Activated CD8-positive, alpha-beta memory T cell treated with anti-CD3 and anti-CD28 coated beads, Interleukin-2, amount 50 U/mL, for 48 hours (primary cell): ENCODE measurements at places on chromosomes 5 and 9.

DNA sequence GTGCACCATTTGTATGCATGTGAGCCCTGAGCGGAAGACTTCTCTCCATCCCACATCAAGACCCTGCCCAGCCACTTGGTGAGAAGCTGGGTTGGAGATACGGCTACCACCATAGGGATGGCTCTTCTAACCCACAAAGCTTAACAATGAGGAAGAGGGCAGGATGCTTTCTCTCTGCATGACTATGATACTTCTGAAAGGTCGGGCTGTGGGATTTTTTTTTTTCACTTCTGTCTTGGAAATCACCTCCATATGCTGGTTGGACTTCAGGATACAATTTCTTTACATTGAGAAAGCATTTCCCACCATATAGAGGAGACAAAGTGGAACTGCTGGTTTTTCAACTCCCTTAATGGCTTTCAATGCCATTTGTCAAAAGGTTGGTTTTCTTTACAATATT is 30.5 kb downstream of the ZNF366 start:
- no peak for DNase-seq

GRCh38 chr9:31848505-31849285 is 535.7 kb upstream of the ACO1 start:
- DNase-seq = no peak

DNA sequence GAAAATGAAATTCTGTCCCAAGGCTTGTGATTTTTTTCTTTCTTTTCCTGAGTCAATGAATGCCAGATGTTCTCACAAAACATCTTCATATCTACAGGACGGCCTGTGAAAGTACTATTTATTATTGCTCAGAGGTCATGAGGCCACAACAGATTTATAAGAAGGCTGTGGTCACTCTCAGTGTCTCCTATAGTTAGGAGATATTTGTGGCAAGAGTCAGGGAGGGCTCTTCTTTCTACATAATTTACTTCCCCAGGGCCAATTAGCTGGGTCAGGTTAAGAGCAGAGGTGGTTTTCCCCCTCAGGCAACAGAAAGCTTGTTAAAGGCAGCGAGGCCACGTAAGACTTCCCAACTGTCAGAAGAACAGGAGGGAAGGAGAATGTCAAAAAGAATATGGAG is 248.7 kb downstream of the SLIT3 start:
- no peak for DNase-seq

GRCh38 chr9:133684936-133685361 is 48.8 kb downstream of the DBH start:
- no peak for DNase-seq

DNA sequence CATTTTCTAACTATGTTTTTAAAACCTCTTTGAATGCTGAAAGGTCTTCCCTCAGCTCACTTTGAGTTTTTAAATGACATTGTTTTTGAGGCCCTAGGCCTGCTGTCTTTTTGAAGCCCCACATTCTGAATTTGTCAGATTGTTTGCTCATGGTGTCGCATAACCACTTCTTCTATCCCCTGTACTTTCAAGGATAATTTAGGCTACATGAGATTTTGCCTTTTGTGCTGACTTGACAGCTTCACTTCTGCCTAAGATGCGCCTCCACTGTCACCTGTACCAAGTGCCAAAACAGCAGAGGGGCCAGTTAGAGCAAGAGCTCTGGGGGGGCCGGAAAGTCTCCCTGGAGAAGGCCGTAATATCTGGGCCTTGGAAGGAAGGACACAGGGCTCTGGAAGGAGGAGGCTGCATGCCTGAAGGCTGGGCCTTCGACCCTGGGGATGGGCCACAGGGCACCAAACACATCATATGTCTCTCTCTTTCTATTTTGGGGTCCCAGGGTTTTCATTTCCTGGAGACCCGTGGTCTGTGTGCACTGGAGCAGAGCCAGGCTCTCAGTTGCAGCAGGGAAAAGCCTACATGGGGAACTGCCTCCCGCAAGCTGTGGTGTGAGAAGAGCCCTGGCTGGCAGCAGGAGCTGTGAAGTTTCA is 49.1 kb downstream of the NDST1 start:
- no peak for DNase-seq

- no peak for DNase-seq
These were observed 53.1 kb downstream of the MRPL36 start for GRCh38 chr5:1746371-1747078.

DNA sequence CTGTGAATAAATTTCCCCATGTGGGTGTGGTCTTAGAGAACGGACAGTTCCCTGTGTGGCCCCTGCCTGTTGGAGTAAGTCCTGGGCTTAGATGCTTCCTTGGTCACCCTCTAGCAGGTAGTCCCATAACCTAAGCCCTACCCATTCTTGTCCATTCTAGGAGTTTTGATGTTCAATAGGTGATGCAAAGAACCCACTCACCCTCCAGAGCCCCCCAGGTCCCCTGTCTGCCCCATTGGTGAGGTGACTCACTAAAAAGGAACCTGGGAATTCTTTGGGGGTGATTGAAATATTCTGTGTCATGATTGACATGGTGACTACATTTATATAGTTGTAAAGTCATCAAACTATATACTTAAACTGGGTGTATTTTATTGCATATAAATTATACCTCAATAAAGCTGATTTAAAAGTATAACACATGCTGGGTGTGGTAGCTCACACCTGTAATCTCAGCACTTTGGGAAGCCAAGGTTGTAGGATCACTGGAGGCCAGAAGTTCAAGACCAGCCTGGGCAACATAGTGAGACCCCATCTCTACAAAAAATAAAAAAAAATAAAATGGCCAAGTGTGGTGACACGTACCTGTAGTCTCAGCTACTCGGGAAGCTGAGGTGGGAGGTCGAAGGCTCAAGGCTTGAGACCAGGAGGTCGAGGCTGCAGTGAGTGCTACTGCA is 20.8 kb upstream of the GTF3C5 start:
- no peak for DNase-seq
